ENCODE measurements at places on chromosomes 6 and 20. TPM values are rescaled to one million over a fixed set of nuclear protein-coding genes. Genes with fewer than 3 reads are reported as not detected.
A peak's percentile ranks its signal among the peaks of the same experiment; 100 is the strongest.

The TREM1 gene
- 4.5 TPM for total RNA-seq

The METTL24 gene
- total RNA-seq = 2.6 TPM

GRCh38 chr6:157610451-157610999 is 212.5 kb upstream of the SNX9 start:
- no peak overlapping the region for H3K4me3 ChIP-seq
- no peaks in the 10 kb centered on the region for H3K4me1 ChIP-seq
- H3K27ac ChIP-seq = no peak overlapping the region
- DNase-seq = no peak
- H3K36me3 ChIP-seq = no peaks in the 10 kb centered on the region

- H3K4me3 ChIP-seq = no peak overlapping the region
- H3K4me1 ChIP-seq = no peaks in the 10 kb centered on the region
- no peak overlapping the region for H3K27ac ChIP-seq
- H3K27me3 ChIP-seq = no peaks in the 10 kb centered on the region
- DNase-seq = no peak
- no peaks in the 10 kb centered on the region for H3K36me3 ChIP-seq
These were observed 367.2 kb upstream of the RUNX2 start for GRCh38 chr6:44960898-44961297.

- no peaks in the 10 kb centered on the region for H3K27me3 ChIP-seq
- no peak for DNase-seq
These were observed 67.7 kb downstream of the AK9 start for GRCh38 chr6:109623288-109623687.

The MCUR1 gene
- total RNA-seq = 27.2 TPM

GRCh38 chr20:13525225-13525940 is 113.3 kb downstream of the TASP1 start:
- DNase-seq = no peak
- H3K27me3 ChIP-seq = no peaks in the 10 kb centered on the region
- H3K4me1 ChIP-seq = no peaks in the 10 kb centered on the region
- H3K27ac ChIP-seq = no peak overlapping the region
- H3K4me3 ChIP-seq = no peak overlapping the region
- H3K36me3 ChIP-seq = no peaks in the 10 kb centered on the region

DNA sequence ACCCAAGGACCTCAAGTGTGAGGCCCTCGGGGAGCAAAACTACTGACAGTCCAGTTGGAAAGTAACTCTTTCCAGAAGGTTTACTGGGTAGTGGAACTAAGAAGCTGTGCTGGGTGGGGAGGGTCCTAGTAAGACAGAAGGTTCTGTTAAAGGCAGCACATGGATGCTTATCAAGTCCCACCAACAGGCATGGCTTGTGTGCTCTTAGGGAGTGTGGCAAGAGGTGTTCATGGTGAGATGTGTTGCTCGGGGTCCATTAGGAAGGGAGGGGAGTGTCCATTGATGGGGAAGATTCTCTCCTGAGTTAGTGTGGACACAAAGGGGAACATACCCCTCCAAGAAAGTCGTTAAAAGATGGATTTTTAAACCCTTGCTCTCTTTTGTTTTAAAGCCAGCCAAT is 120.6 kb downstream of the LY86 start:
- H3K36me3 ChIP-seq = no peaks in the 10 kb centered on the region
- H3K27me3 ChIP-seq = no peaks in the 10 kb centered on the region
- H3K4me3 ChIP-seq = no peak overlapping the region
- no peak overlapping the region for H3K27ac ChIP-seq
- H3K4me1 ChIP-seq = peaks cover 11% of the 10 kb centered on the region
- no peak for DNase-seq

The ULBP3 gene
- total RNA-seq = 2.4 TPM

- H3K4me1 ChIP-seq = peaks cover 24% of the 10 kb centered on the region
- H3K27me3 ChIP-seq = no peaks in the 10 kb centered on the region
- no peak overlapping the region for H3K4me3 ChIP-seq
These were observed 17.7 kb downstream of the CCDC167 start for GRCh38 chr6:37481711-37482605.

- H3K27me3 ChIP-seq = no peaks in the 10 kb centered on the region
- no peak overlapping the region for H3K27ac ChIP-seq
- H3K4me3 ChIP-seq = no peak overlapping the region
- no peak for DNase-seq
- H3K36me3 ChIP-seq = no peaks in the 10 kb centered on the region
- no peaks in the 10 kb centered on the region for H3K4me1 ChIP-seq
These were observed 9.4 kb upstream of the ARFGEF2 start for GRCh38 chr20:48912065-48912464.

DNA sequence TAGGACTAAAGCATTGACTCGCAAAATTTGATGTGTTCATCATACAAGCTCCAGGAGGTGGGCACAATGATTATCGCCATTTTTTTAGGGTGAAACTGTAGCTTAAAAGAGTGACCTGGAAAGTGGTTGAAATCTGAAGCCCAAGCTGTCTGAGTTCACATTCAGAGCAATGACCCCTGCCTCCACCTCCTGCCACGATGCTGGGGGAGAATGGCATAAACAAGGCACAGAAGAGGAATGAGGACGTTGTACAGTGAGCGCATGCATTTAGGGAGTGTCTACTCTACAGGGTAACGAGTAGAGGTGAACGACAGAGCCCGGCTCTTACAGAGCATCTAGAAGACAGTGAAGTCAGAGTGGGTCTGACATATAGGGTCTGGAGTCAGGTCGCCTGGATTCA is 37.2 kb downstream of the CNKSR3 start:
- no peaks in the 10 kb centered on the region for H3K36me3 ChIP-seq
- peaks cover 3% of the 10 kb centered on the region for H3K4me1 ChIP-seq
- no peak overlapping the region for H3K27ac ChIP-seq
- DNase-seq = no peak

- H3K36me3 ChIP-seq = no peaks in the 10 kb centered on the region
- H3K4me3 ChIP-seq = no peak overlapping the region
- no peaks in the 10 kb centered on the region for H3K27me3 ChIP-seq
- H3K4me1 ChIP-seq = no peaks in the 10 kb centered on the region
These were observed 149.1 kb downstream of the LMBRD1 start for GRCh38 chr6:69647726-69648125.

The NTSR1 gene
- total RNA-seq = not detected

The AK9 gene
- 15.4 TPM for total RNA-seq

The GPLD1 gene
- total RNA-seq = 7.4 TPM

The OPN5 gene
- not detected for total RNA-seq

The VSX1 gene
- total RNA-seq = not detected

DNA sequence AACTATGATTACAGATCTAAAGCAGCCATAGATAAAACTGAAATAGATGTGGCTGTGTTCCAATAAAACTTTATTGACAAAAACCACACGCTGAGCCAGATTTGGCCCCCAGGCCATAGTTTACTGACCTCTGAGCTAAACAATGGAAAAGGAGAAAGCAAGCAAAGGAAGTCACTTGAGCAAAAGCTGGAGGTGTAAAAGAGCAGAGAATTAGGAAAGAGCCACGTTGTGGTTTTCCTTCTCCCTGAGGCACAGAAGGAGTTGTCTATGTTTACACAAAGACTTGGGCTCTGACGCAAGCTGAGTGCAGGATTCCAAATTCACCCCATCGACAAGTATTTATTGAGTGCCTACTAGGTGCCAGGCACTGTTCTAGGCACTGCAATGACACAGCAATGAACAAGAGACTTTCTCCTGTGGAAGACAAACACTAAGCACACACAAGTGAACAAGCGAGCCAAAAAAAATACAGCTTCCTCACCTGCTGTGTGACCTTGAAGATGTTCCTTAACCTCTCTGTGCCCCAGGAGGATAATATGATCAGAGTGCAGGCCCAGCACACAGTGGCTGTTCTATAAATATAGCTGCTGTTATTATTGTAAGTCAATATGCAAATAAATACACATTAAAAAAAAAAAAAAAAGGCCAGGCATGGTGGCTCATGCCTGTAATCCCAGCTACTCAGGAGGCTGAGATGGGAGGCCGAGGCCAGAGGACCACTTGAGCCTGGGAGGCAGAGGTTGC is 75.4 kb upstream of the PTPN1 start:
- no peaks in the 10 kb centered on the region for H3K36me3 ChIP-seq
- H3K27ac ChIP-seq = no peak overlapping the region
- H3K4me3 ChIP-seq = no peak overlapping the region
- DNase-seq = no peak

DNA sequence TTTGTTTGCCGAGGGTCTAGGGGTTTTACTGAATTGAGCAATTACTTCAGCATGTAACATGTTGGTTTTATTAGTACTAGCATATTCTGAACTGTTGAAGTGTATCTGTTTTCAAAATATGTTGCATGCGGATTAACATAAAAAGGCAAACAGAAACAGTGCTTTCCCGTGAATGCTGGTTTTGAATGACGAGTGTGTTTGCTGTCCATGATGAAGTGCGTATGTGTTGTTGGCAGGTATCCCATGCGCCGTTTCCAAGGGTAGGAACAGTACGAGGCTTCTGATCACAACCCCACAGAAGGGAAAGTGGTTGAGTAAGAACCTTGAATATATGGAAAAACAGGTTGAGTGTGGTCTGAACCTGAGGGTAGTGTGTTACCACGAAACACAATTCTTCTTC is 232.9 kb downstream of the SAMD5 start:
- no peaks in the 10 kb centered on the region for H3K4me1 ChIP-seq
- H3K4me3 ChIP-seq = no peak overlapping the region
- H3K27ac ChIP-seq = no peak overlapping the region
- no peaks in the 10 kb centered on the region for H3K27me3 ChIP-seq

GRCh38 chr6:83193747-83194566 is 800 bp downstream of the RWDD2A start:
- no peaks in the 10 kb centered on the region for H3K36me3 ChIP-seq
- peak overlapping the region; percentile 79 for H3K27ac ChIP-seq
- DNase-seq = peak; percentile 62
- H3K4me3 ChIP-seq = peak overlapping the region; percentile 93
- no peaks in the 10 kb centered on the region for H3K27me3 ChIP-seq

The CFAP206 gene
- 1.2 TPM for total RNA-seq

The MATN4 gene
- total RNA-seq = 1.2 TPM

The CD109 gene
- 4.7 TPM for total RNA-seq

DNA sequence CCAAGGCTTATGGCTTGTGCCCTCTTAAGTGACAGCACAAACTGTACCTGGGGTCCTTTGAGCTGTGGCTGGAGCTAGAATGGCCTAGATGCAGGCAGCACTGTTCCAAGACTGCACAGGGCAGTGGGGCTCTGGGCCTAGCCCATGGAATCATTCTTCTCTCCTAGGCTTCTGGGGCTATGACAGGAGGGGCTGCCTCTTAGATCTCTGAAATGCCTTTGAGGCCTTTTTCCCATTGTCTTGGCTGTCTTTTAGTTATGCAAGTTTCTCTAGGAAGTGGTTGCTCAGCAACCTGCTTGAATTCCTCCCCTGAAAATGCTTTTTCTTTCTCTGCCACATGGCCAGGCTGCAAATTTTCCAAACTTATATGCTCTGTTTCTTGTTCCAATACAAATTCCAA is 183.4 kb downstream of the WDR27 start:
- no peaks in the 10 kb centered on the region for H3K4me1 ChIP-seq
- DNase-seq = no peak
- H3K36me3 ChIP-seq = no peaks in the 10 kb centered on the region
- no peak overlapping the region for H3K27ac ChIP-seq

The TBXT gene
- 0.13 TPM for total RNA-seq

The PHACTR1 gene
- 8.6 TPM for total RNA-seq

GRCh38 chr6:133951881-133952814 is 876 bp upstream of the TBPL1 start:
- peak; percentile 54 for DNase-seq
- H3K4me3 ChIP-seq = peak overlapping the region; percentile 60
- no peaks in the 10 kb centered on the region for H3K36me3 ChIP-seq
- no peaks in the 10 kb centered on the region for H3K27me3 ChIP-seq
- peak overlapping the region; percentile 90 for H3K27ac ChIP-seq
- H3K4me1 ChIP-seq = peaks cover 17% of the 10 kb centered on the region

The BPIFB1 gene
- total RNA-seq = not detected

DNA sequence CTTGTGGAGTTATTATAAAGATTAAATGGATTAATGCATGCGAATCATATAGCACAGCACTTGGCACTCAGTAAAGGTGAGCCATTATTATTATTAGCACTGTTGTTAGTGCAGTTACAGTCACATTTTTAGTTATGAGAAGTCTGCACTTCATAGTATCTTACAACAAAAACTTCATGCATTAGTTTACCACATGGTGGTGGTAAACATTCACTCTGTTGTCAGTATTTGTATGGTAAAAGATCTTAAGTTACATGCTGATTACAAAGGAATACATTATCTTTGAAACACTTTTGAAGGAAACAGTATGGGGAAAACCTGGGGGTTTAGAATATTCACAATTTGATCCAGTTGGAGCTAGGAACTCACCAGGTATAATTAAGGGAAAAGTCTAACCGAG is 20.8 kb downstream of the TMEM14A start:
- no peaks in the 10 kb centered on the region for H3K4me1 ChIP-seq
- no peak overlapping the region for H3K4me3 ChIP-seq
- H3K27me3 ChIP-seq = no peaks in the 10 kb centered on the region
- no peaks in the 10 kb centered on the region for H3K36me3 ChIP-seq
- no peak overlapping the region for H3K27ac ChIP-seq

DNA sequence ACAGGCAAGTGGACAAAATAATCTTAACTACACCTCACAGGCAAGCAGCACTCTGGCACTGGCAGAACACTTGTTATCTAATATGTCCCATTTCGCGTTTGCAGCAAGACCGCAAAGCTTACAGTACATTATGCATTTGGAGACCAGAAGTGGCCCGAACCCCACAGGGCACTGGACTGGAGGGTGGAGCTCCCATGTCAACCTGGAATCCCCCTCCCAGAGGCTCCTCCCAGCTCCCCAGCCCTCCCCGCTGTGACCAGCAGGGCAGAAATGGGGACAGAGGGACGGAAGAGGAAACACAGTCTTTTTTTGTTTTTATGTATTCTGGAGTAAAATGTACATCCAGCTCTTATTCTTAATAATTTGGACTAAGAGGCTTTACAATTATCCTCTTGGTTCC is 263.7 kb downstream of the SMOC2 start:
- no peak overlapping the region for H3K4me3 ChIP-seq
- H3K36me3 ChIP-seq = no peaks in the 10 kb centered on the region
- H3K27me3 ChIP-seq = no peaks in the 10 kb centered on the region
- DNase-seq = no peak

- no peaks in the 10 kb centered on the region for H3K4me1 ChIP-seq
- H3K36me3 ChIP-seq = no peaks in the 10 kb centered on the region
- H3K27ac ChIP-seq = no peak overlapping the region
- H3K4me3 ChIP-seq = no peak overlapping the region
- DNase-seq = no peak
These were observed 433.7 kb upstream of the HSF2 start for GRCh38 chr6:121965739-121966138.

The TNF gene
- not detected for total RNA-seq

DNA sequence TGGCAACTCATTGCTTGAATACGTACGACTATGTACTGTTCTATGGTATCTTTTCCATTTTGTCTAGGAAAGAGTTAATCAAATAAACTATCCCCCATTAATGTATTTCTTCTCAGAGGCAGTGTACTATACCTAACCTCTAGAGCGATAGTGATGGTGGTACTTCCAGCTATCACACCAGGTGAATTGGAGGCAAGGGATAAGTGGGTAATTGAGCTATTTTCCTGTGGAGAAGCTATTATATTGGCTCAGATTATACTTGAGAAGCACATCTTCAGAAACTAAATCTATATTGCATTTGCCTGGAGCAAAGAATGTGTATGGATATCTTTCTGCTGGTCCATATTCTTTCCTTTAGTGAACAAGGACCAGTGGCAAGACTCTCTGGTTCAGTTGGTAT is 430.7 kb upstream of the KHDRBS2 start:
- no peaks in the 10 kb centered on the region for H3K27me3 ChIP-seq
- no peak for DNase-seq
- no peak overlapping the region for H3K27ac ChIP-seq
- no peak overlapping the region for H3K4me3 ChIP-seq

The FERMT1 gene
- 11.6 TPM for total RNA-seq

Data from thyroid gland (tissue), 4 donors.